Right ventricle myocardium inferior (tissue), 1 donor: ENCODE measurements at places on chromosomes 2 and 18. TPM values are rescaled to one million over a fixed set of nuclear protein-coding genes. Genes with fewer than 3 reads are reported as not detected.

GRCh38 chr2:27724191-27724590 is 47.3 kb upstream of the MRPL33 start:
- DNase-seq: no peak

MYOM1 gene
- total RNA-seq: 611 TPM

CFAP221 gene
- total RNA-seq: 0.51 TPM

DNA sequence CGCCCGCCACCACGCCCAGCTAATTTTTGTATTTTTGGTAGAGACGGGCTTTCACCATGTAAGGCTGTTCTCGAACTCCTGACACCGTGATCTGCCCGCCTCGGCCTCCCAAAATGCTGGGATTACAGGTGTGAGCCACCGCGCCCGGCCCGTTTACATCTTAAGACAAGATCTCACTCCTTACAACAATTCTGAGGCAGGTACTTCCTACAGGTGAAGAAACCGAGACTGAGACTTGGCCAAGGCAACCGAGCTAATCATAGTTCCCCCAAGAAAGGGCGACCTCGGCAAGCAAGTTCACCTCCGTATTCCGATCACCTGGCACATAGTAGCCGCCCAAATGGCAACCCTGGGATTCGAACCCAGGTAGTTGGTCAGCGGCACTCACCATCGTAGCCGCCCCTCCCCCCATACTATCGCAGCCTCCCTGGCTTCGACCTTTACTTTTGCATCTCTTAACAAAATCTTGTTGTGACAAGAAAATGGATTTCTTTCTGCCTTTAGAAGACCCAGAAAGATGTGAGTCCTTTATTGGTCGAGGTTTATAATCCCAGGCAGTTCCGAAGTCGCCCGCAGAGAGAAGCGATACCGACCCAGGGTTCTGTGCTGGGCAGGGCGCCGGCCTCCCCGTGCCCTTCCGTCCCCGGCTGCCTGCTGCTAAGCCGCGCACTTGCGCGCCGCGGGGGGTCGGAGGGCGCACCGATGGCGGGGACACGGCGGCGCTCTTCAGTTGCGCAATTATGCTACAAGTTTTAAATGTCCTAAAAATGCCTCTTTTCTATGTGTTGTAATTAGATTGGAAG is 1.1 kb upstream of the FZD5 start:
- no peak for DNase-seq

DNA sequence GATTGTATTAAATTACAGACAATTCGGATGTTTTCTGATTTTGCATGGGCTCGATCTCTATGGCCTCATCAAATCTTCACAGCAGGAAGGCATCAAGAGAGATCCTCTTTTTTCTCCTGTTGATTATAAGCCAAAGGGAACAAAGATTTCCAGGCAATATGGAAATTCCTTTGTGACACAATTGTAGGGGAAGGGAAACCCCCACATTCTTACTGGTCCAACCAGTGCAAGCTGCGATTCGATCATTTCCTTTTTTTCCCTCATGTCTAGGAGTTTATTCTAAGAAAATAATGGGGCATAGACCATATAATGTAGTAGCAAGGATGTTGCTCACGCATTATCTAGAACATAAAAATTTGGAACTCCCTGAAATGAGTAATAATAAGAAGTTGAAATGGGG is 87.7 kb downstream of the LYPD6 start:
- DNase-seq: no peak

- DNase-seq: no peak
Measured at GRCh38 chr2:149768320-149768799, 180.8 kb upstream of the MMADHC start.

CHRNG gene
- not detected for total RNA-seq

GRCh38 chr18:69871363-69871762 is 76.3 kb downstream of the CD226 start:
- no peak for DNase-seq

DNA sequence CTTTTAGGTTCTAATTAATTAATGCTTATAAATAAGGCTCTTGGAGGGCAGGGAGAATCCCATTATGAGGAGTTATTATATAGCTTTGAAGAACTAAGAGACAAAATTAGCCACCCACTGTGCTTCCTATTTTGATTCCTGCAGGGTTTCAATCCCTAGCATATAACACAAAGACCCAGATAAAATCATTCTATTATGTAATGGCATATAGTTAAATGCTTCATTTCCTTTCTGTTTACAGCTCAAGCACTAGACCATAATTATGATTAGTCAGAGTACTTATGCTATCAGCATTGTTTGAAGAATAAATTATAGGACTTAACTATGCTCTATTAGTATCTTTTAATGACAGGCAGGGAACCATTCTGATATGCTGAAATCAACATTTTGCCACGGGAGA is 9.1 kb downstream of the GPR155 start:
- DNase-seq: no peak

SPTBN1 gene
- 439 TPM for total RNA-seq

TMEM37 gene
- 4.5 TPM for total RNA-seq

GRCh38 chr2:21289989-21290388 is 166.2 kb downstream of the TDRD15 start:
- no peak for DNase-seq

DNA sequence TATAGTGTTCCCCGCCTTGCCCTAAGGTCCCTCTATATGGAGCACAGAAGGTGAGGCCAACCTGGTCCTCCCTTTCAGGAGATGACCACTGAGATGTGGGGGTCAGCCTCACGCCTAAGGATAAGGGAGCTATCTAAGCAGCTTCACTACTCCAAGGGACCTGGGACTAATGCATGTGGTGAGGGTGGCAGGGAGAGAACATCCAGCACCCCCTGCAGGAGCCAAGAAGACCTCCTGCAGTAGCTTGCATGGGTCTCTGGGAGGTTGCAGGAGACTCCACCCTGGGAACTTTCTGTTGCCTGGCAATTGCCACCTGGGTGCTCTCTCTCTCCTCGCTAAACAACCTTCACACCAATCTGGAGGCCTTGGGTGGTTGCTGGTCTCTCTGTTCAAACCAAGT is 93.0 kb upstream of the KLHL29 start:
- DNase-seq: no peak

PTPRN gene
- total RNA-seq: not detected

LAMA3 gene
- 4.1 TPM for total RNA-seq

DNA sequence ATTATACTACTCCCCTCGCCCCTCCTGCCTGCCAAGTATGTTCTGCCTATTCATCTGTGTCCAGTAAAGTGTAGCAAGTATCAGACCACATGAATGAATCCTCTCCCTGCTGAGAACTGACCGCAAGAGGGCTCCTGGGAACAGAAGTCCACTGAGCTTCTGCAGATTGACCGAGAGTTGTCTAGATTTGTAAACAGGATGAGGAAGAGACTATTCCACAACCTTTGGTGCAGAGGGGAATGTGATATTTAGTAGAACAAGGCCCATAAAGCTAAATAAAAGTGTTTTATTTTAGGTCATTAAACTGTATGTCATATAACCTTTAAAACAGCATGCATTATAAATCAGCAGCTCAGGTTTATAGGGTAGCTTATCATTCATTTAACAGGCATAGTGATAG is 377.0 kb downstream of the DCC start:
- peak; percentile 32 for DNase-seq

AQP12A gene
- total RNA-seq: not detected

DNA sequence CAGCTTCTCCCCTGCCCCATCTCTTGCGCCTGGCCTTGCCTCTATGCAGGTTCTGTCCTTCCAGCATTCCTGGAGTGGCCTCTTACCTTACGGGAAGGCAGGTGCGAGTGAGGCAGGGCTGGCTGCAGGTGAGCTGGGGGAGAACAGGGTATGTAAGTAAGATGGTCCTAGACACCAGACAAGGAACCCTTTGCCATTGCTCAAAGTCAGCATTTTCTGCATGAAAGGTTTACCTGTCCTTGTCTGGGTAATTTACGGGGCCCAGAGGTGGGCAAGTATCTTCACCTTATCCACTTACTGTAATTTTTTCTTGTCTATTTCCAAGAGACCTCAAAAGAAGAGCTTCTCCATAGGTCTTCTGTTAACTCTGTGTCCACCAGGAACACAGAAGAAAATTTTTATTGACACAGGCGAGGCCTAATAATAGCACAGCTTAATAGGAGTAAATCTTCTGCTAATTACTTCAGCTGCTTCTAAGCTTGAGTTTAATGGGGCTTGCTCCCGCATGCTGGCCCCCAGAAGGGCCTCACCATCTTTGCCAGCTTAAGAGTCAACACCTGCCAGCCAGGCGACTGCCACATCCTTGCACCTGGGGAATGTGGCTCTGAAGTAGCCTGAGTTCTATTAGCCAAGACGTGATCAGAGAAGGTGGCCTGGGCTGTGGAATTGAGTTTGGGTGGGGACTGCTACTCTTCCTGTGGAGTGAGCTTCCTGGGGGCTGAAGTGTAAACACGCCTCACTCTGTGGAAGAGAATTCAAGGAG is 27.1 kb downstream of the PCARE start:
- no peak for DNase-seq

DNA sequence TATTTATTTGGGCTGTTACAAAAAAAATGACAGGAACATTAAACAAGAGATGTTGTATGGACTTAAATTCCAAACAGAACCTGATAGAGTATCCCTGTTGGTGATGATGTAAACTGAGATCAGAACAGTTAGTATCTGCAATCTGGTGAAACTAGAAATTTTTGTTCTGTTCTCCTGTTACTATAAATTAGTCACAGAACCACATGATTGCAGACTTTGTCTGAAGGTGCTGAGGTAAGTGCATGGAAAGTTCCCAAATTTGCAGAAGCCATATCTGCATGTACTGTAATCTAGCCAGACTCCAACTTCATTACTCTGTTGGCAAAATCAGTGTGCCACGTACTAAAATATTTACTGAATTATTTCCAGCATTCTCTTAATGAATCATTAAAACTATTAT is 516.3 kb upstream of the FSIP2 start:
- no peak for DNase-seq

DNA sequence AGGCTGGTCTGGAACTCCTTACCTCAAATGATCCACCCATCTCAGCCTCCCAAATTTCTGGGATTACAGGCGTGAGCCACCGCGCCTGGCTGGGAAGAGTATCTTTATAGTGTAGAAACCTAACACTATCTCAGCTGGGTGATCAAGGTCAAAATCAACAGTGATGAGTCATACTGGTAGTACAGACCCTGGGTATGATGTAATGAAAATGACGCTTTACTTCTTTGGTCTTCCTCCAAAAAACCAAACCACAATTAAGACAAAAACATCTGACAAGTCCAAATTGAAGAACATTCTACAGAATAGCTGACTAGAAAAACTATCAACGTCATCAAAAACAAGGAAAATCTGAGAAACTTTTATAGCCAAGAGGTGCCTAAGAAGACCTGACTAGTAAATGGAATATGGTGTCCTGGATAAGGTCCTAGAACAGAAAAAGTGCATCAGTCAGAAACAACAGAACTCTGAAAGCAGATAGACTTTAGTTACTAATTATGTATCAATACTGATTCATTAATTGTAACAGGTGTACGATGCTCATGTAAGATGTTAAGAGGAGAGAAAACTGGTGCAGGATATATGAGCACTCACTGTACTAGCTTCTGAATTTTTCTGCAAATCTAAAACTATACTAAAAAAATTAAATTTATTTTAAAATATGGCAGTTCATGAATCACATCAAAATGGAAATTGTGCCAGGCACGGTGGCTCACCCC is 25.4 kb downstream of the PDCL3 start:
- DNase-seq: no peak

PIGN gene
- total RNA-seq: 21.0 TPM

- DNase-seq: no peak
Measured at GRCh38 chr2:54610700-54611099, 112.8 kb upstream of the EML6 start.

HTR2B gene
- not detected for total RNA-seq

GRCh38 chr2:6841537-6842287 is 24.0 kb downstream of the CMPK2 start:
- no peak for DNase-seq
